ENCODE measurements at places on chromosomes 3 and 15.

- DNase-seq, result no peak
Measured at GRCh38 chr3:114022145-114022802, 34.1 kb downstream of the CCDC191 start.

DNA sequence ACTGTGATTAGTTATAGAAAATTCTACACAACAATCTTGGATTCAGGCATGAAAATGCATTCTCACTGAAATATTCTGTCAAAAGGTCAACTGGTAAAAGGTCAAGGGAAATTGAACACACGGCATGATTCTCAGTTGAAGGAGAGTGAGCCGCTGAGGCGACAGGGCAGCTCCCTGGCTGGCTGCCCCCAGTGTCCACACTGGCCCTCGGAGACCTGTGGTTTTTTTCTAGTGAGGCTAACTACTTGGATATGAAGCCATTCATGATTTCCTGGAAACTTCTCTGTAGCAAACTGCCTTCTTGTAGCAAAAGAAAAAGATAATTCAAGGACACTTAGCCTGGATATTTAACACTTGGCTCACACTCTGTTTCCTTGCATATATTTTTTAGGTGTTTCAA lies 37.2 kb downstream of the AADACL2 start:
- DNase-seq, result no peak

GRCh38 chr15:65424683-65425082 lies 1.9 kb upstream of the IGDCC4 start:
- no peak for DNase-seq

- DNase-seq, result no peak
Measured at GRCh38 chr3:122609798-122610559, 32.5 kb downstream of the PARP15 start.

DNA sequence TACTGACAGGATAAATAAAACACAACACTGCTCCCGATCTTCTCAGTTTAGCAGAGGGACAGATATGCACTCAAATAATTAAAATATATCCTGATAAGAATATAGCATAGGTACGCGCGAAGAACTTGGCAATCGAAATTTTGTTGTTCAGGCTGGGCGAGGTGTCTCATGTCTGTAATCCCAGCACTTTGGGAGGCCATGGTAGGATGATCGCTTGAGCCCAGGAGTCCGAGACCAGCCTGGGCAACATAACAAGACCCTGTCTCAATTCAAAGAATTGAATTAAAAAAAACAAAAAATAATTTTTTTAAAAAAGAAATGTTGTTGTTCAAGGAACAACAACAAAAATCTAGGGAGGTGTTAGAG lies 7.6 kb downstream of the B2M start:
- DNase-seq, result no peak

- no peak for DNase-seq
Measured at GRCh38 chr3:73041537-73041936, 19.9 kb upstream of the EBLN2 start.

DNA sequence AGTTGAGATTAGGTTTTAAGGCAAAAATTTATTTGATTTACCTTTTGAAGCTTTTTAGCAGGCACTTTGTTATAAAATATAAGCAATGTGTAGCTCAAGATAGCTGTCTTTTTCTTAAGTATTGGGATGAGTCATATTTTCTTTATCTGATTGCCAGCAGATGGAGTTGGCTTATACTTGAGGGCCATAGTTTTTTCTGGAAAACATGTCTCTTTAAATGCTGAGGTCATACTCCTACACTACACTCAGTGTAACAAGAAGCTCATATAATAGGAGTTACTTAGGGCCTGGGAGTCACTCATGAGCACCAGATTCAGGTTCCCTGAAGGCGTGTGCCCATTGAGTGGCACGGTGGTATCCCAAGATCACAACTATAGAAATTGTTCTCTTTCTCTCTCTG lies 579.8 kb downstream of the EDEM1 start:
- no peak for DNase-seq

GRCh38 chr3:168086541-168087260 lies 9.0 kb downstream of the GOLIM4 start:
- DNase-seq, result no peak

GRCh38 chr3:183583331-183584245 lies 28.1 kb upstream of the KLHL6 start:
- DNase-seq, result no peak

GRCh38 chr3:117355566-117355965 lies 646.0 kb downstream of the TUSC7 start:
- DNase-seq, result no peak

GRCh38 chr3:118128886-118129285 lies 905.8 kb downstream of the IGSF11 start:
- DNase-seq, result no peak

GRCh38 chr3:100912571-100912970 lies 80.7 kb downstream of the ABI3BP start:
- no peak for DNase-seq

GRCh38 chr3:59381282-59381681 lies 331.5 kb upstream of the CFAP20DC start:
- no peak for DNase-seq

GRCh38 chr3:101976473-101976872 lies 127.2 kb downstream of the NFKBIZ start:
- no peak for DNase-seq

DNA sequence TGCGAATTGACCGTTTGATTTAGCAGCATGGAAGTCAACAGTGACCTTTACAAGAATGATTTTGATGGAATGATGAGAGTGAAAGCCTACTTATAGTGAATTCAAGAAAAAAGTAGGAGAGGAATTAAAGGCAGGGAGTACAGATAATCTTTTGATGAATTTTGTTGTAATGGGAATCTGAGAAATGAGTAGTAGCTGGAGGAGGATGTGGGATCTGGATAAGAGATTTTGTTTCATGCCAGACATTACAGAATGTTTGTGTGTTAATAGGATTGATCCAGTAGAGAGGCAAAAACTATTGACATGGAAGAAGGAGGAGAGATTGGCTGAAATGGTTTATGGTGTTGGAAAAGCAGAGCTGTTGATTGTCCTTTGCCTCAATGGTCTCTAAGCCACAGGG lies 17.4 kb upstream of the ZNF609 start:
- DNase-seq, result no peak

DNA sequence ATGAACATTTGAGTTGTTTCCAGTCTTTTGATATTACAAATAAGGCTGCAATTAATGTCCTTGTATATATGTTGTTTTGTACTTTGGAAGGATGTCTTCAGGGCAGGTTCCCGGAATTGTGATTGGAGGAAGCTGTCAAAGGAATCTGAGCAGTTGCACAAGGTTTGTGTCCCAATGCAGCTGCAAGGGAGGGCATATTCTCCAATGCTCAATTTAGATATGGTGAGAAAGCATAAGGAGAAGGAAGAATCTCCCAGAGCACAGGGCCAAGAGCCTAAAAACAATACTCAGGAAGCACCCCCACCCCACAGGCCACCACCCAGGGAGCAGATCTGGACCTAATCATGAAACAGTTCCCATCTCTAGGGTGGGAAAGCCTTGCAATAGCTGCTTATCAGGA lies 228.0 kb upstream of the LRRFIP2 start:
- no peak for DNase-seq

DNA sequence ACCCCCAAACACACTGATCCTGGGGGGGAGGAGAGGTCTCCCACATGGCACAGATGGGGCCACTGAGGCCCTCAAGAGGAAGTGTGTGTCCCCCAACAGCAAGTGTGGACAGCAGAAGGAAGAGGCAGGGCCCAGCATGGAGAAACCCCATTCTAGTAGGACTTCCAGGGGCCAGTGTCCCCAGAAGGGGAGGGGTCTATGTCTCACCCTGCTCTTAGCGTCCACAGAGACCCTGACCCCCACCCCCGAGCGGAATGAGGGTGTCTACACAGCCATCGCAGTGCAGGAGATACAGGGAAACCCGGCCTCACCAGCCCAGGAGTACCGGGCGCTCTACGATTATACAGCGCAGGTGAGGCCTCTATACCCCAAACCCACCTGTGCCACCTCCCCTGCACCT lies 35.3 kb downstream of the TSPAN3 start:
- DNase-seq, result no peak

GRCh38 chr3:141776376-141776775 lies 13.2 kb downstream of the GRK7 start:
- DNase-seq, result no peak

DNA sequence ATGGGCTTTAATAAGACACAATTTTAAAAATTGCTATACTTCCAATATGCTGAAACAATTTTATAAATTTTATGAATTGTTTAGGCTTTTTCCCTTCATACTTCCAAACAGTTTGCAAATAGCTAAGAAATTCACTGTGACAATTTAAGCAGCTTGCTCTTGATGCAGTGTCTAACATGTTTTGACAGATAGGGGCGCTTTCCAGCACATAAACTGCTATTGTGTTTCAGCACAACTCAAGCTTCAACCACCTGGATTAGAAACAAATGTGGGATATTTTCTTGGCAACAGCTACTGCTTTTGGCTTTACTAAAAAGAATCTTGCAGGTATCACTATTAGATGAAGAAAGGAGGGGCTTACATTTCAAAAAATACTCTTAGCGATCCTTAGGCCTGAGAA lies 565.8 kb upstream of the DPPA4 start:
- no peak for DNase-seq

GRCh38 chr15:88504445-88504844 lies 36.9 kb downstream of the MRPS11 start:
- DNase-seq, result no peak

DNA sequence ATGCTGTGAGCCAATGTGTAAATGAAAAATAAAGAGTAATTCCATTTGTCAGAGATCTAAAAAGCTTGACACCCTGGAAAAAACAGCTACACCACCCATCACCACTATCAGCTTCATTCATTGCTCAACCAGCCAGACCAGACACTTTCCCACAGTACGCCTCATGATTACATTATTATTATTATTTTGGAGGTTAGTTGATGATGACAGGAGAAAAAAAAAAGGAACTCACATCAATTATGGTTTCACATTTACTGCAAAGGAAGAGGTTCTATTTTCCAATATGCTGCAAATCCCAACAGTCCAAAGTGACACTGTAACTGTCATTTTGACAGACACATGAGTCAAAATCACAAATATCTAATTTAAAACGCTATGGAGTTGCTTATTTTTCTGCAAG lies 134.7 kb upstream of the TSC22D2 start:
- no peak for DNase-seq

DNA sequence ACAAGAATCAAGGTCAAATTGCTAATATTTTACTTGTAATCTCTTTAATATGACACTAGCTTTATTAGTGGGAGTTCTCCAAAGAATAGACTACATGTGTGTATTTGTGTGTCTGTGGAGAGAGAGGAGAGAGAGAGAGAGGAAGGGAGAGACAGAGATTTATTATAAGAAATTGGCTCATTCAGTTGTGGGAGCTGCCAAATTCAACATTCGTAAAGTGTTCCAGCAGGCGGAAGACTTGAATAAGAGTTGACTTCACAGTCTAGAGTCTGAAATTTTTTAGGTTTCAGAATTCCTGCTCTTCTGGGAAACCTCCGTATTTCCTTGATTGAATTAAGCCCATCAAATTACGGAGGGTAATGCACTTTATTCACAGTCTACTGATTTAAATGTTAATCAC lies 4.7 kb upstream of the CLDN1 start:
- no peak for DNase-seq

GRCh38 chr3:193236599-193236998 lies 4.4 kb upstream of the PLAAT1 start:
- no peak for DNase-seq

DNA sequence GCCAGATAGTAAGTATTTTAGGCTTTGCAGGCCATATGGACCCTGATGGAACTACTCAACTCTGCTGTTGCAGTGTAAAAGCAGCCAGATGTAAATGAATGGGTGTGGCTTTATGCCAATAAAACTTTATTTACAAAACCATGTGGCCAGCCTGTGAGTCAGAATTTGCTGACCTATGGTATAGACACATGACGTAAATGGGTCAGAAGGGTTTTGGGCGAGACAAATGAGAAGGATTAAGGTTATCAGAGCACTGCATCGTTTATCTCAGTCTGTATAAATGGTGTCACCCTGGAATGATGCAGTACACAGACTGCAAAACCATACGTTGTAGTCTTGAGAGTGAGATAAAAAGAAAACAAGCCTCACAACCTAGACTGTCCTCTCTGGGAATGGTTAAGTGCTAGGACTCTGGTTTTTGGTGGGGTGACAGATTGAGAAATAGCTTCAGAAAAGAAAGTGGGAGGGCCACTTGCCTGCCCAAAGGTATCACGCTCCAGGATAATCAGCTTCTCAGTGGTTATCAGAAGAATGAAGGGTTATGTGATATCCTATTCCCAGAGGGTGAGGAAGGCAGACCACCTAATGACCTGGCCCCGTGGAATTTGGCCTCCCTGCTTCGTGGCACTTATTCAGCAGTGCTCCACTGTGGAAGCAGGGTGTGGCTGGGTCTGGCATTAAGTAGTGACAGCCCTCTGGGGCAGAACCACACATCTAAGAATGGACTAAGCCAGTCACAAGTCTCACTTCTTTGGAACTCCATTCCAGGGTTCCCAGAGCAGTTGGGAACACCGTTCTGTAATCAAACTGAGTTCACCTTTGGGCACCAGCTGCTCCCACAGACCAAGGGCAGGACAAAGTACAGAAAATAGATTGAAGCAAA lies 46.1 kb downstream of the ABHD5 start:
- no peak for DNase-seq

- no peak for DNase-seq
Measured at GRCh38 chr3:148420242-148420641, 277.5 kb upstream of the AGTR1 start.

GRCh38 chr3:44030687-44031305 lies 210.9 kb upstream of the TOPAZ1 start:
- DNase-seq, result no peak

DNA sequence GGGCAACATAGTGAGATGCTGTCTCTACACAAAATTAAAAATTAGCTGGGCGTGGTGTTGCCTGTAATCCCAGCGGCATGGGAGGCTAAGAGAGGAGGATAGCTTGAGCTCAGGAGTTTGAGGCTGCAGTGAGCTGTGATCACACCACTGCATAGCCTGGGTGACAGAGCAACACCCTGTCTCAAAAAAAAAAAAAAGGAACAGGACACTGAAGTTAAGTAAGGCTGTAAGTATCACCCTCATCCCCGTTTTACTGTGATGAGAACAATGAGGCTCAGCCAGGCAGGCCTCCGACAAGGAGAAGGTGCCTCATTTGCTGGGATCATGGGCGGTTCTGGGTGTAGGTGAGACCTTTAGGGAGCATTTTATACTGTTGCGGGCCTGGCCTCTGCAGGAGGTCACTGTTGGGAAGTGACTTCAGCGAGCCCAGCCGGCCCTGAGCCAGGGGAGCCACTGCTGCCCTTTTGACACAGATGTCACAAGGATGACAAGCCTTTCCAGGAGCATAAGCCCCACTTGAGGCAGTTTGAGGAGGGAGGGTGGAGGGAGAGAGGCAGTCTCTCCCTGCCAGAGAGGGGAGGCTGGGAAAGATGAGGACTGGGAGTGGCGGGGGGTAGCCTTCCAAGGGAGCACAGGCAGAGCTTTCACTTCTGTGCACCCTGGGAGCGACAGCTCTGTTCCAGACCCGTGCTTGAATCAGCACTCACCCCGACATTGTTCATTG lies 30.8 kb downstream of the IRAK2 start:
- no peak for DNase-seq

GRCh38 chr3:122560680-122561079 lies 3.4 kb downstream of the PARP9 start:
- peak; percentile 41 for DNase-seq

DNA sequence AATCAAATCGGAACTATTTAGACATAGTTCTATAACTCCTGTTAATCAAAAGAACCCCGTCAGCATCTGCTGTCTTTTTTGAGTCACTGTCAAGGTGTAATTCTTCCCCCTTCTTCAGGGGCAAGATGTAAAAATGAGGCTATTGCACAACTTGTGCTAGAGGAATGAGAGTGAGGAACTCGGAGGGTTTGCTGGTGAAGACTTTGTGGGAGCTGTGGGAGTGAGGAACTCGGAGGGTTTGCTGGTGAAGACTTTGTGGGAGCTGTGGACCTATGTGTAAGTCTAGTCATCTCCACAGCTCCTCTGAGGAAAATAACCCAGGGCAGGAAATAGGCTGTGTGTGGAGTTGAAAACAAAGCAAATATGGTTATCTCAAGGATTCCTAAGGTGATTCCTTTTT lies 2.5 kb upstream of the CERS3 start:
- no peak for DNase-seq
